SW 1271 (cell line): ENCODE measurements at places on chromosomes 7 and 10.

- no peak for DNase-seq
Measured at GRCh38 chr7:119936836-119937235, 336.1 kb upstream of the KCND2 start.

- no peak for DNase-seq
Measured at GRCh38 chr7:86768967-86769760, 125.5 kb downstream of the GRM3 start.

- no peak for DNase-seq
Measured at GRCh38 chr7:80453699-80454340, 58.0 kb downstream of the GNAT3 start.

- DNase-seq, result peak; percentile 34
Measured at GRCh38 chr10:89466599-89467035, 52.2 kb downstream of the IFIT5 start.

DNA sequence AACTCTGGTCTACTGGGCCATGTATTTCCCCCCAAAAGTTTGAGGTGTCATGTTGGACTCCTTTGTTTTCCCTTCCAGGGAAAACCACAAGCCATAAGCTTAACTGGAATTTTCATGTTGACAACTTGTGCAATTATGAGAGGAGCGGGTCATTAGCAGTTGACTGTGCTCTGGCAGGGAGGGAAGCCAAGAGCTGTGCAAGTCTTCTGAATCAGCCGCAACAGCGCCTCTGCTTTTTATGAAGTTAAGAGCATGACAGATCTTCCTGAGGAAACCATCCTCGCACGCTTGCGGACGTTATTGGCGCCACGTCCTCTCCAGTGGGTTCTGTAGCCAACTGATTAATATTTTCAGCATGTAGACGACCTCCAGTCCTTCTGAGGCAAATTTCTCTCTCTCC is 148.7 kb upstream of the MKI67 start:
- DNase-seq, result no peak

DNA sequence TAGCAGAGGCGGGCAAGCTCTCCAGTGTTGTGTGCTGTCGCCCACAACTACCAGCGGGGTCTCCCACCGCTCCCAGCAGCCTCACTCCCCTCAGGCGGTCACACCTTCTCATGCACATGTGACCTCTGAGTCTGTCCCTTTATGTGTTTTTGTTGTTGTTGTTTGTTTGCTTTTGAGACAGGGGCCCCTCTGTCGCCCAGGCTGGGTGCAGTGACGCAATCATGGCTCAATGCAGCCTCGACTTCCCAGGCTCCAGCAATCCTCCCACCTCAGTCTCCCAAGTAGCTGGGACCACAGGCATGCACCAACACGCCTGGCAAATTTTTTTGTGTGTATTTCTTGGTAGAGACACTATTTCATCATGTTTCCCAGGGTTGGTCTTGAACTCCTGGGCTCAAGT is 1.5 kb downstream of the CPSF4 start:
- DNase-seq, result no peak

DNA sequence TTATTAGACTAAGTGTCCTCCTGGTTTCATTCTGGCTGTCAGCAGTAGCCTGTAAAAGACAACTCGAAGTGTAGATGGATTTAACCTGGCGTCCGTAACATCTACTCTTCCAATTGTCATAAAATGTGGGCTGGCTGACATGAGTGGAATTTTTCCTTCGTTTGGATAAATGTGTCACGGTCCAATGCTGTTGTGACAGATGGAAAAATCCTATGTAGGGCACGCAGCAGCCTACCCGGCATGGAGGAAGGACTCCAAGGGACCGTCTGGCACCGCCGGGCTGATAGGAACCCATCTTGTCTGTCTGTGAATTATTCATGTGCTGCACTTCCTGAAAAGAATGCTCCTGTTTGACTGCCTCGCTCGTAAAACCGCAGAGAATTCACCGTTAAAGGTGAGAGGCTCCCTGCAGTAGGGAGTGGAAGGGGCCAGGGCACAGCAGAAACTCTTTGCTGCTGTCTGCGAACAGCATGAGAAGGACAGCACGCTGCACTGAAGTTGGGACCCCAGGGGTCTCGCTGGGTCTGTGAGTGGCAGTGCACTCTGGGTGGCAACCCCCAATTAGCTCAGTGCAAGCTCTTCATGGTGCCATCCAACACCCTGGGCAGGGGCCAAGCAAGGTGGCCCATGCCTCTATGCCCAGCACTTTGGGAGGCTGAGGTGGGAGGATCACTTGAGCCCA is 1.6 kb upstream of the ORAI2 start:
- DNase-seq, result no peak

- no peak for DNase-seq
Measured at GRCh38 chr10:44419790-44420549, 35.1 kb upstream of the CXCL12 start.

DNA sequence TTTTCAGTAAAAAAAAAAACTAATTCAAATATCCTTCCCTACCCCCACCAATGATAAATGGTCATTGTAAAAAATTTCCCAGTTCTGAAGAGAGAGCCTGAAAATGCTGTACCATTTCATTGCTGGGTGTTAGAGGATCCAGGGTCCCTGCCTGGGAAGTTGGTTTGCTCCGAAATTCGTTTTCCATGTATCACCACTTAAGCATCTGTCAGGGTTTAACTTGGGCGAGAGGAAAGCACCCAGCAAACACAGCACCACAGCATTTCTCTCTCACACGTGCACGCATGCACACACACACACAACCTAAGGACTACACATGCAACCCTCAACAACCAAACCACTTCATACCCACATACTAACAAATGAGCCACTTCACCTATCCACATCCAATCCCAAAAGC is 42.1 kb upstream of the EMX2 start:
- no peak for DNase-seq

DNA sequence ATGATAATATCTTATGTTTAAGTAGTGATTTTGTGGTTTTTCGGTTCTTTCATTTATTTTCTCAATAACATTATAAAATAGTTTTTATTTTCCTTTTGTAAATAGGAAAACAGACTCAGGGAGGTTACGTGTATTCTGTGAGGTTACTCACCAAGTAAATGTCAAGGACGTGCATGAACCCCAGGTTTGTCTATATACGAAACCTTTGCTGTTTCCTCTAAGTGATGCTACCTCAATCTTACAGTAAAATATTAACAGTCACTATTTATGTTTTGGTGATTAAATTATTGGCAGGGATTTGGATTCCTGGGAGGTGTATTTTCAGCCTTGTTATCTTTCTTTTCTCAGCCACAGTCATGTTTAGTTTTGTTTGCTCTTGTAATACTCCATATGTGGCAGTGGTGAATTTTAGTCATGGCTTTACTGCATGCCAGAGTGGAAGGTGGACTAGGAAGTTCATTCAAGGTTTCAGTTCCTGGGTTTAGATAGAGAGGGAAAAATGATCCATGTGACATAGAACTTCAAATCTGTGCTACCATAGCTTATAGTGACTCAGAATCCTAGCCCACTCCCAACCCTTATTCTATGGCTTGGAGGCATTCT is 139.9 kb downstream of the ARL4A start:
- DNase-seq, result no peak

GRCh38 chr7:106864298-106865081 is 592 bp upstream of the PIK3CG start:
- DNase-seq, result no peak

DNA sequence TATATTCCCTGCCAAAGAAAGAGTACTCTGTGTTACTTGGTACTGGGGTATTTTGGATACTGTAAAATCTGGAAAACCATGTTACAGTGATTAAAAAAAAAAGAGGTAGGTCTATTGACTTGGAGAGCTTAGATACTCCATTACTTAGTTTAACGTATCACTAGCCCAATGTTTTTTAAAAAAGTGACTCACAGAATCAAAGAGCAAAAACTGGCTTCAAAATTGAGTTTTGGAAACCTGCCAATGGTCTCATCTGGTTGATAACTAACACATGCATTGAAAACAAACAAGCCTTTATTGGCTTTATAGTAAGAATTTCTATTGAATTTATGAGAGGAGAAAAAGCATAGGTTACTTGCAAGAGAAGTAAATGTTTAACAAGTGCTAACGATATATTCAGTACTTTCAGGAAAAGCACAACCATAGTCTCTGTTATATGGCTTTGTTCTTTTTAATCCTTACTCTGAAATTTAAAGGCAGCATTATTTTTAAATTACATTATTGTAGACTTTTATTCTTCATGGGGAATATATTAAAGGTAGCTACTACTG is 563.3 kb upstream of the SORCS1 start:
- DNase-seq, result no peak

GRCh38 chr10:31958856-31959255 is 30.2 kb upstream of the ARHGAP12 start:
- no peak for DNase-seq

DNA sequence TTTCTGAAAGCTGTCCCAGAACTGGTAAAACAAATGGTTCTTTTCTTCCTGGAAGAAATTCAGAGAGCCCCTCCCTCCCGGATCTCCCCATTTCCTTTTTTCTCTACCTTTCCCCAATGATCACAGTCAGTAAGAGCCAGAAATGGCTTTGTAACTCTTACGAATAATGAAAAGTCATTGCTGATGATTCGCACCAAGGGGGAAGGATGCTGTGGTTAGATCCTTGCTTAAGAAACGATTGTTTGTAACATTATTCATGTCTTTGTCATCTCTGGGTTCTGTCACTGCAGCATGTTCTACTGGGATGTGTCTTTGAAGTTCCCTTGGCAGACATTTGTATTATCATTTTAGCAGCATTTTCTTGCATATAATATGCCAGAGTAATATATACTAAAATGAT is 138.9 kb downstream of the CACNB2 start:
- DNase-seq, result no peak

DNA sequence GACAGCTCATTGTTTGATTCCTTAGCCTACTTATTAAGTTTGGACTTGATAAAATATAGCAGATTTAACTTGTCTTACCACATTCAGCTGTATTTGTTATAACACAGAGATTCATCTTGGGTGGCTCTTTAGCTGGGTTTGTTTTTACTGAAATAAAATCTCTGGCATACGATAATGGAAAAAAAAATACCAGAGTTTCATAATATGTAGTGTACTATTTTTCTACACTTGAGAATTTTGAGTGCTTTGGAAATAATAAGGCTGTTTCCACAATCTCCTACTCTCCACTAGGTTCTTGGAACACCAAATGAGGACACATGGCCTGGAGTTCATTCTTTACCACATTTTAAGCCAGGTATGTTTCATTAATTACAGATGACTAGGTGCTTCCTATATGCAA is 218.6 kb upstream of the FZD1 start:
- DNase-seq, result no peak

DNA sequence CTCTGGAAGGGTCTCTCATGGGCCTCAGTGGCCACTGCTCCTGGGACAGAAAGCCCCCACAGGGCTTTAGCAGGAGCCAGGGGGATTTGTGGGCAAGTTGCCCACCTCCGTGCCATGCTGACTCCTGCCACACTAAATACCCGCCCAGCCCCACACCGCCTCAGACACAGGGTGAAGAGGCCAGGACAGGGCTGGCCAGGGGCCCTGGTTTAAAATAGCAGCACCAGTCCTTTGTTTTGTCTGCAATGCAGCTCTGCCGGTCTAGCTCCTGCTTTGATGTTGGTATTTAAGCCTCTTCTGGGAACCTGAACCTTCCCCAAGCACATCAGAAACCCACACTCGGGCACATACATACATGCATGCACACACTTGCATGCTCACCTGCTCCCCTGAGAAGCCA is 14.4 kb upstream of the TNRC18 start:
- no peak for DNase-seq

DNA sequence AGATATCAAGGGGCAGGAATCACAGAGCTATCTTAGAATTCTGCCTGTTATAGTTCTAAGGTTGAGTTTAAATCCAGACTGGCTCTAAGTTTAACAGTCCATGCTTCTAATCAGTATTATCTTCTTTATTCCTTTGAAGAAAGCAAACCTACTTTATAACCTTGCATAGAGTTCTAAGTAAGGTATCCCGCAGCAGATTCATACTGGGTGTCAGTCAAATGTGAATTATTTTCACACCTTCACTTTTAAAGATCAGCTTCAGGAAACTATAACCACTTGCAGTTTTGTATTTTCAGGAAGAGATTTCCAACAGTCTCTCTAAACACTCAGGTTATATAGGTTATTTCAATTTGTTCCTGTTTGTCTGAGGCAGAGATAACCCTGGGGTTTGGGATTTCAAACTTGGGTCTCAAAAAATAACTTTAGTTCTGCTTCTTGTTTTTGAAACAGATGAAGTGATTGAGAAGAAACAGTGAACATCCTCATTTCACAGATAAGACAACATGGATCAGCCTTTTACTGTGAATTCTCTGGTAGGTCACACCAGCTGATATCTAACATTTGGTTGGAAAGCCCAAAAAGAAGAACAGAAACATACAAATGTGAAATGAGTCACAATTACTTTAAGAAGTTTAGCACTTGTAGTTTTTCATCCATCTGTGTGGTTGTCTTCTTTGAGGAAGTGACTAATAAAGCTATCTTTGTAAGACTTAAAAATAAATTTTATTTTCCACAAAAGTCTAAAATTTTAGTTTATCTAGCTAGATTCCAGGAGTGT is 21.4 kb downstream of the STAMBPL1 start:
- DNase-seq, result no peak

DNA sequence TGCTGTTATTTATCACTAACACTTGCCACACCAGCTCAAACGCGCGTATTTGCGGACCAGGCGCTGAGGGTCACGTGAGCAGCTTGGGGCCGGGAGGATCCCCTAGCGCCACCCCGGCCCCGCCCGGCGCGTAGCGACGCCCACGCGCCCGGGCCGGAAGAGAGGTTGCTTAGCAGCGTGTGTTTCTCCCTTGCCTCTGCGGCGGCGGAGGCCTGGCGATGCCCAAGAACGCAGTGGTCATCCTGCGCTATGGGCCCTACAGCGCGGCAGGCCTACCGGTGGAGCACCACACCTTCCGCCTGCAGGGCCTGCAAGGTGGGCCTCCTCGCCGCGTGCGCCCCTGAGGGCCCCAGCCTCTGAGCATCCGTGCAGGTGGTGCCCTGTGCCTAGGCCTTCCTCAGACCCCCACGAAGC is at the start of gene C10orf53:
TSS of gene C10orf53 (plus strand) at position 172 of the 414 bp plus-strand sequence. CDS start at position 219, 47 bp downstream.
- no peak for DNase-seq

DNA sequence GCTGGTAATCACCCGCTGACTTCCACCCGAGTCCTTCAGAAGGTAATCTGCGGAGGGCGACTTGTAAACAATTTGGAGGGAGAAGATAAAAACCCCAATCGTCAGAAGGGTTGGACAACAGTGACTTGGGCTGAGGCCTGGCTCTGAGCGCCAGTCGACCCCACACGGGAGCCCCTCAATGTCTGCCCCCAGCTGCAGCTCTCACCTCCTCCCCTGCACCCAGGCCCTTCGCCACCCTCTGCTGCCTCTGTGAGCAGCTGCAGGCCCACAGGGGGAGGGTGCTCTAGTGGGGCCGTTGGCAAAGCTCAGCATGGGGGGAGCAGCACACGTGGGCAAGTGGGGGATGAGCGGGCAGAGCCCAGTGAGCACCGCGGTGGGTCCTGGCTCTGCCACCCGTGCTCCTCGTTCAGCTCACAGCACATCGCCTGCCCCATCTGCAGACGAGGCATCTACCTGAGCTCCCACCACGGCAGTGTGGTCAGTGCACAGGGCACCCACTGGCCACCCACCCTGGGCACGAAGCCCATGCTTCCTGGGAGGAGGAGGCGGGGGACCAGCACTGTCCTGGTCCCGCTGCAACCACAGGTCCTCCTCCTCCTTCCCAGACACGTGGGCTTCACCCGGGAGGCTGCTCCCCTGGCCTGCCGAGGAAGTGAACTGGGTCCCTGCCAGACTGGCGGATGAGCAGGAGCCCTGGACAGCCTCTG is 280.5 kb downstream of the ELFN1 start:
- no peak for DNase-seq
